ENCODE measurements at places on chromosomes 12 and 14. TPM values are rescaled to one million over a fixed set of nuclear protein-coding genes. Genes with fewer than 3 reads are reported as not detected.

DNA sequence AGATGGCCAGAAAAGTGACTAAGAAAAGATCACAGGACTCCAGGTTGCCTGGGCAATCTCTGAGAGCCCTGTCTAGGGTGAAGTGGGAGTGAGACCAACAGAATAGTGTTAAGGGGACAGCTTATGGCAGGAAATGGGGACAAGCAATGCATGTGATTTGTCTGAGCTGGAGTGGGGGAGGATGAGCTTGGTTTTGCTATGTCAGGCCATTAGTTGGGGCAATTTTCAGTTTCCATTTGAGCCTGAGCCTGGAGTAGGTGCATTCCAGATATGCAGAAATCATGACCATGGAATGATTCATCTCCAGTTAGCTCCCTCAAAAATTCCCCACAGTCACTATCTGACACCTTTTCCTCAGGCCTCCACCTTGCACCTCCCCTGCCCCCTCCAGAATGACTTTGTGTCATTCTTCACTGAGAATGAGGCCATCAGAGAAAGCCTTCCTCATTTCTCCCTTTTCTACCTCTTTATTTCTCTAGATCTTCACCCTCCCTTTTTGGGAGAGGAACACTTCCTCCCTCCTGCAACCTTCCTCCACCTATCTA lies 150.9 kb upstream of the PLEKHG7 start:
- DNase-seq = no peak

USP30 gene
- 45.4 TPM for total RNA-seq

MYL2 gene
- not detected for total RNA-seq

TAS2R10 gene
- not detected for total RNA-seq

- DNase-seq = no peak
These were observed 328.6 kb downstream of the MDGA2 start for GRCh38 chr14:47346849-47347248.

DNA sequence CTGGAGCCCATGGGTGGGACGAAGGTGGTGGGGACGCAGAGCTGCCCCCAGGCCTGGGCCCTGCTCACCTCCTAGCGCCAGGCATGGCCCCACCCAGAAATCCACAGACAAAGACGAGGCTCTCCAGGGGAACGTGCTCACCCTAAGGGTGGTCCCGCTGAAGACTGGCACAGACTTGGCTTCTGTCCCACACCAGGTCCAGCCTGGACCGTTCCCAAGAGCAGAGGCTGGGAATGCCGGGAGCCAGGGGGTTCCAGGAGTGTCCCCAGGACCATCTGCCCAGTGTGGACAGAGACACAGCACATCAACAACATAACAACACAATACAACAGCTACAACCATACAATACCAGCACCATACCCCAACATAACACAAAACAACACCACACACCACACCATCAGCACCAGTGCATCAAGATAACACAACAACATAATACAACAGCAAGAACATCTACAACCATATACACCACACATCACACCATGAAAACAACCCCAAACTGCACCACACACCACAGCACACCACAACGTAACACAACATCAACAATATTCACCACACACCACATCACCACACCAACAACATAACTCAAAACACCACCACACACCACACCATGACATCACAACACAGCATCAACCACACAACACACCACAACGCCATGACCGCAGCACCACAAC lies 329.6 kb downstream of the ADGRD1 start:
- DNase-seq = peak; percentile 2

DNA sequence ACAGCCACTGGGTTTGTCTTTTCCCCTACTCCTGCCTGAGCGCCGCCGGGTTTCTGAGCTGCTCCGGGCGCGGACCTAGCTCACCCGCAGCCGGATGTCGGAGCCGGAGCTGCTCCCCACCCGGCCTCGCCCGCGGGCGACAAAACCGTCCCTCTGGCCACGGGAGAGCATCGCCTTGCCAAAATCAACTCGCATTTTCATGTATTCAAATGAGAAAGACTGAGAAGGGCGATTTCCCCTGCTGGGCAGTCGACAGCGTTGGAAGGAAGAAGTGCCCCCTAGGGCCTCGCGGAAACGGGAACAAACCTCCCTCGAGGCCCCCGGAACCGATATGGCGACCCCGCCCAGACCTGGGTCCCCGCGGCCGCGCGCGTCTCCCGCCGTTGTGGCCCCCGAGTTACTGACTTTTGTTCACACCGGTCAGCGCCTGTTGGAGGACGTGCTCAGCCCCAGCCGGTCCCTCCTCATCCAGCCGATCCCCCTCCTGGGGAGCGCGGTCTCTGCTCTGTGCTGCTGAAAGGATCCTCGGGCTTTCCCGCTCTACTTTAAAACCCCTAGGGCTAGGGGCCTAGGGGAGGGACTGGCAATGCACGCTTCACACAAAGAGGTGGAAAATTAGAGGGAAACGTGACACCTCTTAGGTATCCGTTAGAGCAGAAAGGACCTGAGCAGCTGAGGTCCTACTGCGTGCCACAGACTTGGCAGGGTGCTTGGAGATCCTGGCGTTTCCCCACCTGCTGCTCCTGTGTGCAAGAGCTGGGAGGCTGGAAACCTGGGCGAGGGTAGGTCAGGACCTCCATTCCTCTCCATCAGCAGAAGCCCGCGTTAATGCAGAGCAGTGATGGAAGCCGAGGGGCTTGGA lies 4.3 kb downstream of the TTC6 start:
- DNase-seq = no peak

SAMD15 gene
- total RNA-seq = 1.7 TPM

SPIC gene
- not detected for total RNA-seq

ACOT2 gene
- 26.2 TPM for total RNA-seq

BMAL2 gene
- total RNA-seq = 14.0 TPM

GRCh38 chr12:62625228-62625627 lies 158.6 kb downstream of the MON2 start:
- no peak for DNase-seq

DNA sequence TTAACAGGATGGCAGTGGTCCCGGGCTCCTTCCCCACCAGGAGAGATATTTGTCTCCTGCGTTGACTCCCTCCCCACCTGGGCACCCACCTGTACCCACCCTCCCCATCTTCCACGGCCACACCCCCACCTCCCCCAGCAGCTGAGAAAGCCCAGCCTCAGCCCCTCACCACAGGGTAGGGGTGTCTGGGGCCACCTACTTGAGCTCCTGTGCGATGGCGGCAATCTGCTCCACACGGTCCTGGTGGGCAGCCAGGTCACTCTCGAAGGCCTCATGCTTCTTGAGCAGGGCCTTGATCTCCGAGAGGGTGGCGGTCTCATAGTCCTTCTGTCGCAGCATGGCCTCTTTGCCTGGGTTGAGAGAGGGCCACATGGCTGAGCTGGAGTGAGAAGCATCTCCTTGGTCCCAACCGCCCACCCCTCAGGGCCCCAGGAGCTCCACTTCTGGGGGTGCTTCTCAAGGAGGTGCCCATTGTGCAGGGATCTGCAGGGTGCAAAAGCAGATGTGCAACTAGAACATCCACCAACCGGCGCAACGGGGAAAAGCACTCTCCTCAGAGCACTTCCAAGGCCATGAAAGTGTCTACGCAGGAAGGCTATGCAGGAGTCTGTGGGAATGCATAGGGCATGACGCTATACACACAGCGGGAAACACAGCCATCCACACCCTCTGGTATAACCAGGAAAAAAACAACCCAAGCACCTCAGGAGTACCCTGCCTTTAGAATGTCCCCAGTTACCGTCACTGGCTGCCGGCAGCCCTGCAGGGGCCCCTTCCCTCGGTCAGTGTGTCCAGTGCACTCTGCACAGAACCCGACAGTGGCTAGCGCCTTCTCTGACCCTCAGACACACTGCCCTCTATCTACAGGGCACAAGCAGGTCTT lies 92.6 kb upstream of the ZFP36L1 start:
- no peak for DNase-seq

KRT83 gene
- total RNA-seq = not detected

- DNase-seq = no peak
These were observed 34.6 kb downstream of the PTPRO start for GRCh38 chr12:15356951-15357364.

GRCh38 chr12:68452078-68452715 lies 120.0 kb upstream of the MDM1 start:
- no peak for DNase-seq

DNA sequence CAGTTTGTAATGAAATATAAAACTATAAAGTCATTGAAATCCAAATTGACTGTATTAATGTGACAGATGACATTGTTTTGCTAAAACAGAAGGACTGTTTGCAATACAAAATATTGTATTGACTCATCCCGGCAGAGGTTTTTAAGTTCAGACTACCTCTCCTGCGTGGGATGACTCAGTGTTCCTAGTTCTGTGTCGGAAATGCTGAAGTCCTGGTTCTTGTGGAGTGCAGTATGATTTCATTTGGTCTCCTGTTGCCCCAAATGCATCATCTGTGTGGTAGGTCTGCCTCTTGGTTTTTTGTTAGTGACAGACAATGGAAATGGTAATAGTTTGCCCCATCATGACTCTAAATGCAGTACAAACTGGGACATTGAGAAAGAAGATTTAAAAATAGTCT lies 27.8 kb downstream of the PELI2 start:
- no peak for DNase-seq

DNA sequence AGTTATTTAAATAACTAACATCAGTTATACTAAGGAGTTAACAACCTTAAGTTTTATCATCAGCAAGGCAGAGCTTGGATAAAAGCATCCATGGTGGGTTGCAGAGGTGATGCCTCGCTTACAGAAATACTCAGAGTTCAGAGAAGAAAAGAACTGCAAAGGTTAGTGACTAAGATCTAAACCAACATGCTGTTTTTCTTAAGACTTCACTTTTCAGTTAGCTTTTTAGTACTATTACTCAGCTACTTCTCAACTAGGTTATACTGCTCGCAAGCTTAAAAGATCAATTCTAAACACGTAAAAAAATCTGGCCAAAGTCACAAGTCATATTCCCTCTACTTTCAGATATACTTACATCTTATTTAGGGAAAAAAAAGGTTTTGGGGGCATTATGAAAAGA lies 2.8 kb downstream of the PPP1CC start:
- DNase-seq = no peak

DNA sequence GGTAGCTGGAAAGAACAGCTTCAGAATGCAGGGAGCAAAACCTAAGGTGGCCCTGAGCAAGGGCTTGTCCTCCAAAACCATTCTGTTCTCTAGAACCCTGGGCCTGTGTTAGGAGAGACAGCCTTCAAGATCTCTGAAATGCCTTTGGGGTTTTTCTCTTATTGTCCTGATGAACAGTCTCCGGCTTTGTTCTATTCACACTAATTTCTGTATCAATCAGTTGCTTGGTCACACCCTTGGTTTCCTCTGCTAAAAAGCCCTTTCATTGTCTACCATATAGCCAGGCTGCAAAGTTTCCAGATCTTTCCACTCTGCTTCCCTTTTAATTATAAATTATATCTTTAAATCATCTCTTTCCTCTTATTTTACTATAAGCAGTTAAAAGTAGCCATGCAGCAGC lies 219.9 kb upstream of the ARID2 start:
- no peak for DNase-seq

- DNase-seq = no peak
These were observed 41.7 kb downstream of the RASSF9 start for GRCh38 chr12:85794531-85794930.

RD3L gene
- total RNA-seq = not detected

SYNDIG1L gene
- total RNA-seq = not detected

PPP1R36 gene
- total RNA-seq = 1.9 TPM

DNA sequence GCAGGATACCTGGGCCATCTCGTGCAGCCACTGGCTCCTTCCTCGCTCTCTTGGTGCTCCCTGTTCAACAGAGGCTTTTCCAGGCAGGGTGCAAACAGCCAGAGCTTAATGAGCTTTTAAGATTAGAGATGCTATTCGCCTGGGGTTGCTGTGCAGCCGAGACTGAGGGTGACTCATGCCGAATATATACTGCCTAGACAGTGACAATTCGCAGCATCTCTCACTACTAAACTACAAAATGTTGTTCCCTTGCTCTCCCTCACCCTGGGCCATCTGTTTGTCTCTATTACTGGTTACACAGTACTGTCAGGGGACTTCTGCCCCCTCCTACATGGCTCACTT lies 26.0 kb upstream of the TESC start:
- no peak for DNase-seq

GRCh38 chr12:51924551-51925319 lies 17.4 kb downstream of the ACVRL1 start:
- no peak for DNase-seq

DNA sequence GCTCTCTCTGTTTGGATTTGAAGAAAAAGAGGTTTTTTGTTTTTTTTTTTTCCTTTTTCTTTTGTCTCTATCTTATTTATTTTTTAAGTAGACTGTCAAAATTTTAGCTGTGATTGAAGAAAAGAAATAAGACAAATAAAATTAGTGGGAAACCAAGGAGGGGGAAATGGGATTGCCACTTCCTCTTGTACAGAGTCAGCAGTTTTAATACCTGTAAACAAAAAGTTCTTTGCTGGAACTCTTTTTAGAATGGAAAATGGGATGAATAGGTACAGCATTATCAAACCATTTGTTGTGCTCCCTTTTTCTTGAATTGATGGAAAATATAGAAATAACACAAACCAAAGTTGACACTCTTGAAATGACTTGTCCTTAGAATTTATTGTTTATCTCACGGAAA lies 680.7 kb downstream of the DIO2 start:
- no peak for DNase-seq

- no peak for DNase-seq
These were observed 24.9 kb downstream of the FOXN3 start for GRCh38 chr14:89392181-89392580.

GRCh38 chr12:19382111-19382526 lies 57.2 kb upstream of the AEBP2 start:
- DNase-seq = no peak

DNA sequence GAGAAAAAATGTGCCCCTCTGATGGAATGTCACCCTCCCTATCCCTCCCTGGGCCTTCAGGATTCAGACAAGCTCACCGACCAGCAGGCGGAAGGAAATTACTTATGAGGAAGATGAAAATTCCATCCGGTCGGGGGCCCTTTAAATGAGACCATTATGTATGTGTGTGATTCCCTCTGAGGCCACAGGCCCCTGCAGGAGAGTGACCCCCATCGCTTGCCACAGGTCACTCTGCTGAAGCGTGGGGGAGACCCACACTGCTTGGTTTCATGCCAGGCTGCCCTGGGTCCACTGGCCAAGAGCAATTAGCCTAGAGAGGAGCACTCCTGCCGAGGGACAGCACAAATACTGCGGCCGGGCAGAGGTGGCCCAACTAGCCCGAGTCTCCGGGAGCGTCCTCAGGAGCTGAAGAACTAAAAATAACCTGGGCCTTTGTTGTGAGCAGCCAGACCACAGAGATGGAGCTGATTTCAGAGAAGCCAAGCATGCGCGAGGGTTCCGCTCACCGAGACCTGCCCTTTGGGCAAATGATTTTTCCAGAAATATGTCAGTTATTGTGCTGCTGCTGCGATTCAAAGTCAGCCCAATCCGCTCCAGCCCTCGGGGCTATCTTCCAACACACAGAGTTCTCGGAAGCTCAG lies 276.4 kb downstream of the DPF3 start:
- DNase-seq = no peak

GRCh38 chr14:93713726-93714405 lies 74.4 kb downstream of the PRIMA1 start:
- DNase-seq = peak; percentile 36

- no peak for DNase-seq
These were observed 40.7 kb upstream of the RIN3 start for GRCh38 chr14:92472860-92473259.

PLXNC1 gene
- total RNA-seq = 0.88 TPM
